ENCODE measurements at places on chromosomes 2 and 18.
A peak's percentile ranks its signal among the peaks of the same experiment; 100 is the strongest.

- peak; percentile 13 for DNase-seq
Observed at GRCh38 chr2:159921752-159922404, 123.9 kb upstream of the CD302 start.

- DNase-seq = no peak
Observed at GRCh38 chr18:76978616-76979015, 154.0 kb downstream of the MBP start.

- DNase-seq = no peak
Observed at GRCh38 chr18:1665079-1665478, 760.4 kb downstream of the ADCYAP1 start.

DNA sequence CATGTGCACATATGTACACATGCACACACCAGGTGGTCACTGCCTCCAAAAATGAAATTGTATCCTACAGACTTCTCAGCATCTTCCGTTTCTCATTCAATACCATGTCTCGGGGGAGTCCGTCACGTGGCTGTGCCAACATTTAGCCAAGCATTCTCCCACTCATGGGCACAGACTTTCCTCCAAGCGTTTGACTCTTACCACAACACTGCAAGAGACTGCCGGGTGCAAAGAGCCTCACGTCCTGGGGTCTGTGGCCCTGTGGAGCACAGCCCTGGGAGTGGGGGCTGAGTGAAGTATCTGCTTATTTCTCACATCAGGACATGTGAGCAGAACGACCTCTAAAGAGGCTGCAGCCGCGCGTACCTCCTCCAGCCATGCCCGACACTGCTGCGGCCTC lies 28.0 kb downstream of the HDAC4 start:
- DNase-seq = no peak

- no peak for DNase-seq
Observed at GRCh38 chr2:85661139-85661858, 6.7 kb downstream of the SFTPB start.

DNA sequence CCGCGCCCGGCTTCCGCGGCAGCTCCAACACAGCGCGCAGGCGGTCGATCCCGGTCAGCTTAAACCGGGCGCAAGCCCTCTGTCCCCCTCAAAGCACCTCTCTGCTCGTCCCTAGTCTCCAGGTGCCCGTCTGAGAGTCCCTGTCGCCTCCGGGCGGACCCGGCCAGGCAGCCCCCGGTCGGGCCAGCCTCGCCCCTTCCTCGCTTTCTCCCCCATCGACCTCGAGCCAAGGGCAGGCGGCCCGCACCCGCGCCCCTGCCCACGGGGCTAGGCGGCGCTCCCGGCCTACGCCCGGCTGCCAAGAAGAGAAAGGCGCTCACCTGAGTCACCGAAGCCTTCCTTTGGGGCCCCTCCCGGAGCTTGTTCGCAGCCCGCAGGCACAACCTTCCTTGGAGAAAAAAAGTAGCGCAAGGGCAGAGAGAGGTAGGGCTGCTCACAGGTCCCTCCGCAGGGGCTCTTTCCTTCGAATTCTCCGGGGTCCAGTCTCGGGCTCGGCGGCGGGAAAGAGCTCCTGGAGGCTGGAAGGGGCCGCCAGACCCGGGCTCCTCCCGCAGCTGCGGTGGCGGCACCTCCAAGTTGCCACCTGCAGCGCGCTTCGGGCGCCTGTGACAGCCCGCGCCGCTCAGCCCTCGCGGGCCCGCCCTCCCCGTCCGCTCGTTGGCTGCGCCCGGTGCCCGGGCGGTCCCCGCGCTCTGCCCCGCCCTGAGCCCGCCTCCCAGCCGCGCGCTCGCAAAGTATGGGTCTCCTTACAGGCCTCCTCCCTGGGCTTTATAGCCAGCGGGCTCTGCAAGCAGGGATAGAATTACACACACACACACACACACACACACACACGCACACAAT lies 86.5 kb upstream of the EPB41L3 start:
- no peak for DNase-seq

DNA sequence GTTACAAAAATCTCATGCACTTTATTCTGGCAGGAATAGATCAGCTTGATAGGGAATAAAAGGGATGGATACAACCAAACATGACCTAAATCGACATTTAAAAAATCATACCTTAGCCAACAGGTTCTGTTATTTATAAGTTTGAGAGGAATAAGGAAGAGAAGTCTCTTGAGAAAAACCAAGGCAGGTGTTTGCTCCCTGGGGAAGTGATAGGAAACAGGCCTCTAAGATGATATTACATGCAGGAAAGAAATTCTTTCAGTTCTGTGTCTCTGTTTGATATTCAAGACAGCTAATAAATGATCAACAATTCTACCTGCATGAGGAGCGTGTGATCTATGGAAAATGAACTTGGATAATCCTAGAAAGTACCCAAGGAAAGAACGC lies 184.8 kb upstream of the ZEB2 start:
- no peak for DNase-seq

- DNase-seq = no peak
Observed at GRCh38 chr2:54176577-54176976, 61.2 kb downstream of the ACYP2 start.

- no peak for DNase-seq
Observed at GRCh38 chr2:62723253-62723652, 17.7 kb downstream of the EHBP1 start.

GRCh38 chr2:110101280-110101844 lies 14.3 kb downstream of the MALL start:
- DNase-seq = peak; percentile 73

DNA sequence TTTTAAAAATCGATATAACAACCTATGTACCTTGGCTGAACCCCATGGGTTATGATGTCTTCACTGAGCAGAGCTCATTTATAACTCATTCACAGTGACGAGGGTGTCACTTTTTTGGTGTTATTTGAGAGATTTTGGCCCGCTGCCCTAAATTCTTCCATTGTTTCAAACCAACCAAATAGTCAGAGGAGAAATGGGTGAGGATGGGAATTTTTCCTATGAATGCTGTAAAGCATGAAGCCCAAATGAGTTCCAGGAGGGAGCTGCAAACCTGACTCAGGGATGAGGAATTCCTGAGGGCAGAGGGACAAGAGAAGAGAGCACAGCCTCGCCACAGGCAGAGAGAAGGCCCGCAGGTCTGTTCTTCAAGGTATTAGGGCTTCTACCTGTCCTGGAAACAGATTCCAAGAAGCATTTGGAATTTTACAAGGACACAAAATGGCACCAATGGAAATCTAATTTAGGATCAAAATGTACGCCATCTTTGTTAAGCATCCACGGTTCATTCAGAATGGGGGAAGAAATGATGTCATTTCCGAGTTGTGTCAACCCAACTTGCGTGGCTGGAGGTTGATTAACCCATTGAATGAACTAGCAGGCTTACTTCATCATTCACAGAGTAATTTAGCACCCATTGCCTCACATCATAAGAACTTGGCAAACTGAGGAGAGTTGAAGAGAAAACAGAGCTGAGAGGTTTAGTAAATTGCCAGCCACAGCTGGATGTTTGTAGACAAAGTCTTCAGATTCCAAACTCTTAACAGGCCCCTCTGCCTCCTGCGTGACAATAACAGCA lies 133.5 kb downstream of the LAMA3 start:
- DNase-seq = no peak

GRCh38 chr2:169361706-169362117 lies 622 bp downstream of the LRP2 start:
- DNase-seq = no peak
